Endothelial cell (in vitro differentiated cells): ENCODE measurements at places on chromosomes 6 and 20.

DNA sequence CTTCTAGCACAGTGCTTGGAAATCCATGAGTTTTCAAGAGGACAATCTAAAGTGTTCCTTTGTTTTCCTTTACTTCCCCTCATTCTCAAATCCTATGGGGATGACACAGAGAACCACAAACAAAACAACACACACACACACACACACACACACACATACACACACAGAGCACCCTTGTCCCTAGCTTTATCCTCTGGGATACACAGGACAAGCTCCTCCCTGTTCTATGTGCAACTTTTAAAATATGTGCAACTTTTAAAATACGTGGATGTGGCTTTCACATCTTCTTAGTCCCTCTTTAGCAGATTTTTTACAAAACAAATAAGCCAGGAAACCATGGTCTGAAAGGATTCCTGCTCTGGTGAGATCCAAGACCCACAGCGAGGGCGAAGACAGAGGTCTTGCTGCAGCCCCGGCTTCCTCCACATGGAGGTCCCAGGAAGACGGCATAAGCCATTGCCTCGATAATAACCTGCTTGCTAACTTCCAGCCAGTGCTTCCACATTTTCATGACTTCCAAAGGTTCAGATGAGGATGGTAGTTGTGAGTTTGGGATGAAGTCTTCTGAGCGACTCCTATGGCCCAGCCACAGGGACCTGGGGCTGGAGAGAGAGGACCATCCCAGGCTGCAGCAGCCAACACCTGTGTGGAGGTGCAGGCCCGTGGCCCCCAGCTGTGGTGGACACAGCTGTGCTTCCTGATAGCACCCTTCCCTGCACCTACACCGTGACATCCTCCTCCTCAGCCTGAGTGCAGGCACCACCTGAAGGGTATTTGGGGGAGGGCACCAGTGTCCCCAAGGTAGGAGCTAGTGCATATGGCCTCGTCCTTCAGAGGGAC, 62.8 kb upstream of the CD93 start:
- no peak for DNase-seq

DNA sequence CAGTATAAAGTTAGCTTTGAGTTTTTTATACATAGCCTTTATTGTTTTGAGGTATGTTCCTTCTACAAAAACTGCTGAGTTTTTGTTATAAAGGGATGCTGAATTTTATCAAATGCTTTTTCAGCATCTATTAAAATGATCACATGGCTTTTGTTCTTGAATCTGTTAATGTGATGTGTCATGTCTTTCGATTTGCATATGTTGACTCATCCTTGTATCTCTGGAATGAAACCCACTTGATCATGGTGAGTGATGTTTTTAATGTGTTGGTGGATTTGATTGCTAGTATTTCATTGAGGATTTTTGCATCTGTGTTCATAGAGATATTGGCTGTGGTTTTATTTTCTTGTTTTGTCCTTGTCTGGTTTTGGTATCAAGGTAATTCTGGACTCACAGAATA, 24.7 kb upstream of the BLCAP start:
- no peak for DNase-seq

GRCh38 chr6:149681209-149681608, 32.7 kb upstream of the KATNA1 start:
- no peak for DNase-seq

GRCh38 chr6:111817451-111818120, 55.7 kb downstream of the FYN start:
- DNase-seq = no peak
